Pulmonary artery endothelial cell (primary cell): ENCODE measurements at places on chromosomes 11 and 22. TPM values are rescaled to one million over a fixed set of nuclear protein-coding genes. Genes with fewer than 3 reads are reported as not detected.

GRCh38 chr11:37896016-37896415 lies 1298.0 kb upstream of the RAG2 start:
- DNase-seq, result no peak

DNA sequence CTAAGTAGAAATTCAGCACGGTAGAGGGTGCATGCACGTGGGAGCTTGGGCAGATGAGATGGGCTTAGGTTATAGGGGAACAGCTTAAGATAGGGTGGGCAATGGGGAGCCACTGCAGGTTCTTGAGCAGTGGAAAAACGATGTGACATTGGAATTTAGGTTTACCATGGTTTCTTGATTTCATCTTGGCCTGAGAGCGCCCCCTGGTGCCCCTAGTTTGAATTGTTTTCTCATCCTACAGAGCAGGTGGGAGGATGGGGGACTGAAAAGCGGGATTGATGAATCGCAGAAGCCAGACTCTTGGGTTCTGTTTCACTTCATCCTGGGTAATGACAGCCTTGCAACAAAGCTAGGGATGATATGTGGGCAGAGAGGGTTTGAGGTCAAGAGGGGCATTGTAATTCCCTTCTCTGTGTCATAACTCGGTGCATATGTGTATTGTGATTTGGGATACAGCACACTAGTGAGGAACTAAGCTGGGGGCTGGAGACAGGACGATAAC lies 6.7 kb upstream of the MCAM start:
- DNase-seq, result no peak

SCGB1A1 gene
- not detected in 2 replicates for total RNA-seq

EMID1 gene
- not detected in 2 replicates for total RNA-seq

DNAJB13 gene
- total RNA-seq, result not detected in 2 replicates

GRCh38 chr11:100874203-100874602 lies 187.1 kb downstream of the ARHGAP42 start:
- DNase-seq, result no peak

DNA sequence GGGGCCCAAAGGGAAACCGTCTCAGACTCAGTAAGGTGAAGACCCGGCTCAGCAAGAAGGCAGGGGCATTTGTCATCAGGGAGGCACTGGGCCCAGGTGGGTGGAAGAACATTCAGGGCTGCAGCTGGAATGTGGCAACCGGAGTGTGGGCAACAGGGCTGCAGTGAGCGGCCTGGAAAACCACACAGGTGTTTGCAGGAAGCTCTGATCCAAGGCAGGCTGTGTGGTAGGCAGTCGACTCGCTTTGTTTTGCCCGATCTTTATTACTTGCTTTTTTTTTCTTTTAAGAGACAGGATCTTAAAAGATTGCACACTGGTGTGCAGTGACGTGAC lies 82.8 kb downstream of the DGCR2 start:
- no peak for DNase-seq

OOSP3 gene
- total RNA-seq, result not detected in 2 replicates

GRAMD4 gene
- 21.0 and 21.3 TPM in 2 replicates for total RNA-seq

- DNase-seq, result no peak
Observed at GRCh38 chr11:11422411-11423128, 69.5 kb upstream of the CSNK2A3 start.

GRCh38 chr22:49086606-49087157 lies 741.0 kb downstream of the BRD1 start:
- no peak for DNase-seq

TSPAN32 gene
- total RNA-seq, result not detected in 2 replicates

SBF2 gene
- total RNA-seq, result 32.7 and 33.8 TPM in 2 replicates

- DNase-seq, result no peak
Observed at GRCh38 chr22:26481112-26481693, 2.4 kb downstream of the HPS4 start.

DNA sequence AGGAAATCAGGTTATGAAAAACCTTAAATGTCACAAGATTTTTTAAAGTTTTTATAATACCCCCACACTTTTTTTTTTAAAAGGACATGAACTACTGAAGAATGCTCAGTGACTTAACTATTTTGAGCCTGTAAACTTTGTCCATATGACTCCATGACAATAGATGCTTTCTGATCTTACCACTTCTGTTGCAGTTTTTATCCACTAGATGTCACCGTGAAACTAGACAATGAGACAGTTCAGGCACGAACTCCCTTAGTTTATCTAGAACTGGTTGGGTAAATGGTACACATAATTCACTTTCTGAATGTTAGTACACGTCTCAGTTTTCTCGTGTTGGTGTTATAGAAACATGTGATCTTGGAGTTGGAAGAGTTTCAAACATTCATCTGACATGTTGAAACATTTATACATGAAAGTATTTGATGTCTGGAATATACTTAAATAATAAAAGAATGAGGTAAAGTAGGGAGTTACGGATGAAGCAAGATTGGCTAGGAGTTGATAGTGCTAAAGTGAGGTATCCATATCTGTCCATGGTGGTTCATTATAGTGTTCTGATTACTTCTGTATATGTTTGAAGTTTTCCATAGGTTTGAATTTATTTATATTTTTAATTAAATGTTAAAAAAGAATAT lies 8.1 kb downstream of the CCDC15 start:
- peak; percentile 56 for DNase-seq

LARGE2 gene
- total RNA-seq, result not detected in 2 replicates

DNA sequence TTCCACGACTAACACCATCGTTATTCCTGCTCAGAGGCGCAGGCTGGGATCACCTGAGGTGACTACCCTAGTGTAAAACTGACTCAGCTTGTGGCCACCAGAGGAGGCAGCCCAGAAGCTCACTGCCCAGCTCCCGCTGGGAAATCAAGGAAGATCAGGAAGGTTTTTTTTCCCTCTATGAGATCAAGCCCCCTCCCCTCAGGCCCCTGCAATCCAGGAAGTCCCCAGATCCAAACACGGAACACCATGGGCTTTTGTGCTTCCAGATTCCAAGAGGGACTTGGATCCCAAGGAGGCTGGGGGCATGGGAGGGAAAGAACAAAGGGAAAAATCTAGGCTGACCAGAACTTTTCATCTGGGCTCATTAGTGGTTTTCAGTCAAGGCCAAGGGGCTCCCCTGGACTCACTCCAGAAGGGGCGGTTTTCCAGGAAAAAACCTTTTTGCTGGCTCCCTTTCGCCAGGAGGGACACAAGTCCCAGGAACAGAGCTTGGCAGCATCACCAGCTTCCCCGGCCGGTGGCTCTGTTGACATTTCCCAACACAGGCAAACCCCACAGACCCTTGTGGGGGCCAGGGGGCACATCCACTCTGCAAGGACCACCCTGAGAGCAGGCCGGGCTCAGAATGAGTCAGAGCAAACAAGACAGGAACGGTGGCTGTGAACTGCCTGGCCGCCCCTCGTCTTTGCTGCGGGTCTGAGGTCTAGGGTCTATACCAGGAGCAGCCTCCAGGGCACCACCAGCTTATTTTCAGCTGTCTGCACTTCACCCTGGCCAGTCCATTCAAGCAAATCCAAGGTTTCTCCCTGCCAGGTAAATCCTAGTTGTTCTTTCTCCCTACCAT lies 36.8 kb downstream of the MYH9 start:
- DNase-seq, result no peak

DNA sequence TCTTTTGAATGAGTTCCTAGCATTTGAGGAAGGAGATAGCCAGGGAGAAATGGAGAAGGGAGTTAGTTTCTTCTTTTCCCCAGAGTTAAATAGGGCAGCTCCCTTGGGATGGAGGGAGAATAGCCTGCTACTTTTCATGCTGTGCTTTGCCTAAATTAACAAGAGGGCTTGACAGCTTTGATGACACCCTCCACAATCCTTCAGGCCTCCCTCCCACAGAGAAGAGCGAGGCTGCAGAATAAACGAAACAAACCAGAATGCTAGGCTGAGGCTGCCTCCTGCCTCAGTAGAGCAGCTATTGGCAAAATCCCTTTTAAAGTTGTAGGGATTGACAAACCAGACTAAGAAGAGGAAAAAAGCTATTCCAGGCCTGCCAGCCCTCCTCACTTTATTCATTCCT lies 94.6 kb downstream of the C11orf58 start:
- DNase-seq, result no peak

BARX2 gene
- total RNA-seq, result not detected in 2 replicates

DNA sequence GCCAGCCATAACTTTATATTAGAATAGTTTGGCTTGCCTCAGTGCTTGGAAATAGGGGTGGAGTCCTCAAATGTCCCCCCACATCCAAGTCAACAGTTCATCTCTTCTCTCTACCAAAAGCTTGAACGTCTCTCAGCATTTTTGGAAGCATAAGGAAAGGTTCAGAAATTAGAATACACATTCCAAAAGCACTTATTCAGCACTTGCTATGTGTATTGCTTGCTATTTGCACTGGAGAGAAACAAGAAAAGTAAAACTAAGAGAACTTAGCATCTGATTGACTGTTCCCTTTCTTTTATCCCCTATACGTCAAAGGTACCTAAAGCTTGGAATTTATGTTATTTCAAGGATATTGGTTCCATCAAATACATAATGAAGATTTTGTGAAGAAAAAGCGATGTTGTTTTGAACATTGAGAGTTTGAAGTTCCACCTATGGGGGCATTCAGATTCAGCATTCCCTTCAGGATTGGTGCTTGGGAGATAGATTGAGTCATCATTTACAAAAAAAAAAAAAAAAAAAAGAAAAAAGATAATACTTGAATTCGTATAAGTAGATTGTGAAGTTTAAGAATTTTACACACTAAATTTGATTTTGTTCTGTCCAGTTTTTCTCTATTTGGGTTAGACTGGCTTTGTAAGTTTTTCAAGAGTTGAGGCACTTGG lies 1.3 kb downstream of the TBRG1 start:
- no peak for DNase-seq

DNA sequence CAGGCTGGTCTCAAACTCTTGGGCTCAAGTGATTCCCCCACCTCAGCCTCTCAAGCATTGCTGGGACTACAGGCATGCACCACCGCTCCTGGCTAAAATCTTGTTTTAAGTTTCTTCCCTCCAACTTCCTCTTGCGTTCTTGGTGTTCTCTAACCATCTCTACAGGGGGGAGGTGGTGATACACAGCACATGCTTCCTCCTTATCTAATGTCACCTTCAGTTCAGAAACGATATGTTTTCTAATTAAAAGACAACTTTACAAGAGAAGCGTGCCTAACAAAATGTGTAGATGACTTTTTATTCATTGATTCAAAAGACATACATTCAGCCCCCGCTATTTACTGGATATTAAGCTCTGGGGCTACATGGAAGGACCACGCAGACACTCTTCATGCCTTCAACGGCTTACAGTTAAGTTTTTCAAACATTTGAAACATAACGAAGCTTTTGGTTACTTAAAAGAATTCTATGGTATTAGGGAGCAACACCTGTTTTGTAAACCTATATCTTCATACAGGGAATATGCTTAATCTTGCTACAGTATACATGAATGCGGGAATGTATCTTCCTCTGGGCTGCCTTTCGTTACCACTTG lies 933 bp upstream of the DLAT start:
- no peak for DNase-seq

DNA sequence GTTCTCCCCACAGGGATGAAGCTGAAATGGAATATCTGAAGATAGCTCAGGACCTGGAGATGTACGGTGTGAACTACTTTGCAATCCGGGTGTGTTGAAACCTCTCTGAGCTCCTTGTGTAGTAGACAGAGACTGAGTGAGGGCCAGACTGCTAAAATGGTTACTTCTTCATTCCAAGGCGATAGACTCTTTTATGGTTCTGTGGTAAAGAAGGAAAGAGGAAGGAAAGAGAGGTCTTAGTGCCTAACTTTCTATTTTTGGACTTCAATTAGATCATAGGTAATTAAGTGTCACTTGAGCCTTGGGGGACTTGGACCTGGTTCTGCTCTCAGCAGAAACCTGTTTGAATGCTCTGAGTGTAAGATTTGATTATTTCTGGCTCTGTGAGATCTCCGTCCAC lies 54.7 kb downstream of the NF2 start:
- no peak for DNase-seq

DNA sequence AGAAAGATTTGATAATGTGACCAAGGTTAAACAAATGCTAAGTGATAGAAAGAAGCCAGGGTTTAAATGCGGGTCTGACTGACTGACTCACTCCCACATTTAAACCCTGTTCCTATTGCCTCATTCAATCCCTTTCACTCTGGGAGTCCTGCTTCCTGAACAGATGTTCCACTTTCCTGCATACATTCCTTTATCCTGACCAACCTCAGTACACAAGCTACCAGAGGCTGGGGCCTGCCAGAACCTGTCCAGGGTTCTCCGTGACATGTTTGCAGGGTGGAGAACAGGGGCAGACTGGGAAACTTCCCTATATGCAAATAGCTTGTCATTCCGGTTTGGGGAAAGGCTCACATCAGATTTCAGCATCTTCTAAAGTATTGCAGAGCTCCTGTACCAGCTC lies 3.0 kb upstream of the ANKK1 start:
- DNase-seq, result peak; percentile 92

DNA sequence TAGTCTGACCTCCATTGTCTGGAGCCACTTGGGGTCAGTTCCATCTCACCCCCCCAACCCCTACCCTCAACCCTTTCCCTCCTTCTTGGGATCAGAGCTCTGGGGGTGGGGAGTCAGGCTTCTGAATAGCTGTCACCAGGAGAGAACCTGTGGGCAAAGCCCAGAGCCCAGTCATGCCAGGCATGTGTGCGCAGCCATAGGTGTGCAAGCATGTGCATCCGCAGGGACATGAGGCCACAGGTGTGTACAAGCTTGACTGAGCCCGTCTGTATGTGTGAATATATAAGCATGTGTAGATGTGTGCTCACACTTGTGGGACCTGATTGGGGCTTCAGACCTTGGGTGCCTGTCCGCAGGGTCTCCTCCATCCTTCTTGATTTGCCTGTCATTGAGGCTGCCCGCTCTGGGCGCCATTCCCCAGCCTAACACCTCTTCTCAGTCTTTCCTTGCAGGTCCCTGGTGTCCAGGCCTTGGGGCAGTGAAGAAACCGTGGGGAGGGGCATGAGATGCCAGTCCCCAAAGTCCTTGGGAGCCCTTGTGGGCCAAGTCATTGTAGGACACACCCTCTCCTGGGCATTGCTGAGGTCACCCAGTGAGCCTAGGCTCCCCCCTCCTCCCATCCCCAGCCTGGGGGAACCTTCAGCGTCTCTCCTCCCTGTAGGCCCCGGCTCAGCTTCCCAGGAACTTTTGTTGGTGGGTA lies 9.0 kb downstream of the ATG16L2 start:
- no peak for DNase-seq

DNA sequence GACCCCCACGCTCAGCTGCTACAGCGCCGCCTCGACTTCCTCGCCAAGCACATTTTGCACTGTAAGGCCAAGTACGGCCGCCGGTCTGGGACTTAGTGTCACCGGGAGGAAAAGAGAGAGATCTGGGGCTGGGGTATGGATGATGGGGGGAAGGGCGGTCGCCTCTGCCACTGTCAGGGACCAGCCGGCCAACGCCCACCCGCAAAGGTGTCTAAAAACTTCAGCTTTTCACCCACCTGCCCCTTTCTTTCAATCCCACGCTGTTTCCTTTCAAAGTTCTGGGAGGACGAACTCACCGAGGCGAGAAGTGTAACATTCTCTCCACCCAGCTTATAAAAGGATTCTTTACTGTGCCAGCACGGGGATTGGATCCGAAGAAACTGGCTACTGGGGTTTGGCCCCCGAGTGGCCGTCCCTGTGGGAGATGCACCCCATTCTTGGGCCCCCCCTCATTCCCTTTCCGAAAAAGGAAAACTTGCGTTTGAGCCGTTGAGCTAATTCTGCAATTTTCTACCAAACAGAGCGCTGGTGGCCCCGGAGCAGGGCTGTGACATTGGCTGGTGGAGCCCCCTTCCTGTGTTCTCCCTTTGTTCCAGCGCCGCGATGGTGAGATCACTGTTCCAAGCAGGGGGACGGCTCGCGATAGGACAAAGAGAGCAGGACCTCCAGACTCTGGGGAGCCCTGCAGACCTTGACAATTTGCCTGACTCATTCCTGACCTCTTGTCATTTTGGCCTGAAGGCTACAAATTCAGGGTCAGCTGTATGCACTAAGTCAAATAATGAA lies 1.8 kb downstream of the FJX1 start:
- no peak for DNase-seq

SPDYC gene
- total RNA-seq, result not detected in 2 replicates

GRCh38 chr22:38863531-38864131 lies 8.4 kb downstream of the CBX6 start:
- DNase-seq, result no peak
